Activated CD4-positive, alpha-beta memory T cell treated with anti-CD3 and anti-CD28 coated beads, Interleukin-2, amount 10 ng/mL, durations not matched to agents 7 days and 5 days (primary cell): ENCODE measurements at places on chromosomes 1 and 21. TPM values are rescaled to one million over a fixed set of nuclear protein-coding genes. Genes with fewer than 3 reads are reported as not detected.

GRCh38 chr1:35539824-35540261, 17.4 kb downstream of the KIAA0319L start:
- H3K36me3 ChIP-seq, result peaks cover 59% of the 10 kb centered on the region
- H3K27ac ChIP-seq, result peak overlapping the region; percentile 92

- H3K36me3 ChIP-seq, result peaks cover 2% of the 10 kb centered on the region
- H3K27ac ChIP-seq, result no peak overlapping the region
- no peak for DNase-seq
- peaks cover 14% of the 10 kb centered on the region for H3K4me1 ChIP-seq
- H3K27me3 ChIP-seq, result no peaks in the 10 kb centered on the region
These were observed 4.8 kb upstream of the ARF1 start for GRCh38 chr1:228077565-228078330.

DNA sequence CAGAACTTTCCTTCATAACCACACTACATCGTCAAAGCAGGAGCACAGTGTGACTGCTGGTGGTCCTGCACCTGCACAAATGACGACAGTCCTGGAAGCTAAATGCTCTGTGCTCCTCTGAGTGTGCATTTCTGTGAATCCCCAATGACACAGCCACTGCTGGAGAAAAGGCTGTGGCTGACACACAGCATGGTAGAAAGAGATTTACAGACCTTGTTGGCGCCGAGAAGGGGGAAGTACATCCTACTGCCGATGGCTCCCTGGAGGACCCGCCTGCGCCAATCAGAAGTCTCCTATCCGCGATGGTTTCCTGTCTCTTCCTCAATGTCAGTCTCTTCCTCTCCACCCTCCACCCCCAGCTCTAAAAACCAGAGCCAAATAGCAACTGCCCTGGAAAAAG, 115.4 kb upstream of the RAB4A start:
- H3K27ac ChIP-seq, result no peak overlapping the region
- no peak overlapping the region for H3K4me3 ChIP-seq
- no peak for DNase-seq

- H3K36me3 ChIP-seq, result no peaks in the 10 kb centered on the region
- H3K27me3 ChIP-seq, result no peaks in the 10 kb centered on the region
- no peak overlapping the region for H3K27ac ChIP-seq
- DNase-seq, result no peak
- no peak overlapping the region for H3K4me3 ChIP-seq
These were observed 5.8 kb upstream of the SPRR5 start for GRCh38 chr1:152941037-152941711.

DNA sequence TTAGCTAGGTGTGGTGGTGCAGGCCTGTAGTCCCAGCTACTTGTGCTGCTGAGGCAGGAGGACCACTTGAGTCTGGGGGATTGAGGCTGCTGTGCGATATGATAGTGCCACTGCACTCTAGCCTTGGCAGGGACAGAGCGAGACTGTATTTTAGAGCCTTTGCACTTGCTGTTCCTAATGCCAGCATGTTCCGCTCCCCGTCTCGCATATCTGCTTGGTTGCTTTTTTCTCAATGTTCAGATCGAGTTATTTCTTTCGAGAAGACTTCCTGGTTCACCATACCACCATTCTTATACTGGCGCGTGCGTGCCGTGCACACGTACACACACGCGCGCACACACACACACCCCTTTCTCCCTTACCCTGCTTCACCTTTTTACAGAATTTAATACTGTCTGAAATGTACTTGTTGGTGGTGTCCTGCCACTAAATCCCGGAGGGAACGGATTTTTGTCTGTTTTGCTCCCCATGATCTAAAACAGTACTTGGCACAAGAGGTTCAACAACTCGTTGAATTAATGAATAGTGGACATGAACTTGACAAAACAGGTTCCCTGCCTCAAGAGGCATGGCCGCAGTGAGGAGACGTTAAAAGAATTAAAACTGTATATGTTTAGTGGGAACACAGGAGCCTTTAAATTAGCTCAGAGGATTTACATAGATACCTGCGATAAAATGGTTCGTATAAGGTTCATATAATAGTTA, 1.1 kb upstream of the RPRD2 start:
- peak overlapping the region; percentile 99 for H3K4me3 ChIP-seq
- peaks cover 23% of the 10 kb centered on the region for H3K4me1 ChIP-seq
- DNase-seq, result no peak
- H3K27ac ChIP-seq, result peak overlapping the region; percentile 99

- peaks cover 2% of the 10 kb centered on the region for H3K27me3 ChIP-seq
- peak overlapping the region; percentile 94 for H3K4me3 ChIP-seq
- H3K36me3 ChIP-seq, result peaks cover 4% of the 10 kb centered on the region
- H3K4me1 ChIP-seq, result peaks cover 31% of the 10 kb centered on the region
- H3K27ac ChIP-seq, result no peak overlapping the region
- no peak for DNase-seq
These were observed 916 bp downstream of the YIPF1 start for GRCh38 chr1:53888681-53889080.

DNA sequence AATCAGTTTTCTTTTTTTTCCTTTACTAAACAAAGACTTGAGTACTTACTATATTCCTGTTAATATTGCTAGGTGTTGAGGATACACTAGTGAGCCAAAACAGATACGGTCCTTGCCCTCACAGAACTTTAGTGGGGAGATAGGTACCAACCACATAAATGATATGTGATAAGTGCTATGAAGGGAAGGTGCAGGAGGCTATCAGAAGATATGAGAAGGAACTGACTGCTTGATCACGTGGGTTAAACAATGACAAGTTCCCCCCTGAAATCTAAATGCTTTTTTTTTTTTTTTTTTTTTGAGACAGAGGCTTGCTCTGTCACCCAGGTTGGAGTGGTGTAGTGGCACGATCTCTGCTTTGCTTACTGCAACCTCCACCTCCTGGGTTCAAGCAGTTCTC, 25.0 kb downstream of the RBM15 start:
- H3K27ac ChIP-seq, result no peak overlapping the region
- H3K36me3 ChIP-seq, result peaks cover 40% of the 10 kb centered on the region
- peaks cover 9% of the 10 kb centered on the region for H3K4me1 ChIP-seq
- H3K4me3 ChIP-seq, result no peak overlapping the region
- no peak for DNase-seq
- no peaks in the 10 kb centered on the region for H3K27me3 ChIP-seq

KRTAP12-2 gene
- not detected for total RNA-seq

DISP1 gene
- total RNA-seq, result 1.1 TPM

LRRC8C gene
- total RNA-seq, result 52.5 TPM

CR1L gene
- total RNA-seq, result not detected

PPM1J gene
- not detected for total RNA-seq

SPRR2E gene
- not detected for total RNA-seq

PLCH2 gene
- 33.8 TPM for total RNA-seq
